Activated CD4-positive, alpha-beta T cell treated with anti-CD3 and anti-CD28 coated beads for 36 hours (primary cell): ENCODE measurements at places on chromosomes 13 and 19.

DNA sequence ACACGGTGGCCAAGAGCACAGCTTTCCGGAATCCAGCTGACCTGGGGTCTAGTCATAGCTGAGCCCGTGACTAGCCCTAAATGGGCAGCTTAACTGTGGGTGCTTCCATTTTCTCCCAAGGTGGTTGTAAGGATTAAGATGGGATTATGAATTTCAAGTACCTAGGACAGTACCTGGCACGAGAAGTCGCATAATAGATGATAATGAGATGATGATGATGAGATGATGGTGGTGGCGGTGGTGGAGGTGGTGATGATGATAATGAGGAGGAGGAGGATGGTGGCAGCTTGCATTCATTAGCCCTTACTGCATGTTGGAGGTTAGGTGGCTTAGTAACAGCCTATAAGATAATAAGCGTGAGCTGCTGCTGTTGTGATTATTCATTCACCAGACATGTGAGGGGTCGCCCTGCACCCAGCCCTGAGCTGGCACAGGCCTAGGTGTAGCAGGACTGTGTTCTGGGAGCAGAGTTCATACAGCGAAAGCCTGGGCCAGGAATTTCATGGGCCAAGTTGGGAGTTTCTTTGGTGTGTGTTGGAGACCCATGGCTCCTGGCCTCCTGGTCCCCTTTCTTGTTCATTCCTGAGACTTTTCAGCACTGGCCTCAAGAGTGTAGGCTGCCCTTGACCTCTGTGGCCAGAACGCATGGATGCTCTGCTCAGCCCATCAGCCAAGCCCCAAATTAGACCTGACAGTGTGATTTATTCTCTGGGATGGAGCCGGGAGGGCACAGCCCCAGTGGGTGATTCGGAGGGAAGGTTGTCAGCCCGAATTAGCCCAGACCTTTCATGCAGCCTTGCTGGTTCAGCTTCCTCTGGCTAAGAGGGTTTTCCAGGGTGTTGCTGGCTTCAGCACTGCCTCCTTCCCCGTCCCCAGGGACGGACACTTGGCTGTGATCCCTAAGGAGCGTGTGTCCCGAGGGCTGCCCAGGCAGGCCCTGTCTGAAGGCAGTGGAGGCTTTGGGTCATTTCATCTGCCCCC lies 128.8 kb downstream of the SIPA1L3 start:
- DNase-seq: no peak

DNA sequence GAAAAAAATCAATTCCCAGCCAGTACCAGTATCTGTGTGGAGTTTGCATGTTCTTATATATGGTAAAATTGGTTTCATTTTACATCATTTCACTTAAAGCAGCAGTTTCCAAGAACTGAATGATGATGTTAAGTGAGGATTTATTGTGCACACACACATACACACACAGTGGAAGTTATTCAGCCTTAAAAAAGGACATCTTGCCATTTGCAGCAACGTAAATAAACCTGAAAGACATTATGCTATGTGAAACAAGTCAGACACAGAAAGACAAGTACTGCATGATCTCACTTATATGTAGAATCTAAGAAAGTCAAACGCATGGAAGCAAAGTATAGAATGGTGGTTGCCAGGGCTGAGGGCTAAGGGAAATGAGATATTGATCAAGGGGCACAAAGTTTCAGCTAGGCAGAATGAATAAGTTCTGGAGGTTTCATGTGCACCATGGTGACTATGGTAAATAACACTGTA lies 5.3 kb downstream of the SIGLECL1 start:
- DNase-seq: no peak

- DNase-seq: no peak
These were observed 30.5 kb downstream of the MTRF1 start for GRCh38 chr13:41232578-41233480.

DNA sequence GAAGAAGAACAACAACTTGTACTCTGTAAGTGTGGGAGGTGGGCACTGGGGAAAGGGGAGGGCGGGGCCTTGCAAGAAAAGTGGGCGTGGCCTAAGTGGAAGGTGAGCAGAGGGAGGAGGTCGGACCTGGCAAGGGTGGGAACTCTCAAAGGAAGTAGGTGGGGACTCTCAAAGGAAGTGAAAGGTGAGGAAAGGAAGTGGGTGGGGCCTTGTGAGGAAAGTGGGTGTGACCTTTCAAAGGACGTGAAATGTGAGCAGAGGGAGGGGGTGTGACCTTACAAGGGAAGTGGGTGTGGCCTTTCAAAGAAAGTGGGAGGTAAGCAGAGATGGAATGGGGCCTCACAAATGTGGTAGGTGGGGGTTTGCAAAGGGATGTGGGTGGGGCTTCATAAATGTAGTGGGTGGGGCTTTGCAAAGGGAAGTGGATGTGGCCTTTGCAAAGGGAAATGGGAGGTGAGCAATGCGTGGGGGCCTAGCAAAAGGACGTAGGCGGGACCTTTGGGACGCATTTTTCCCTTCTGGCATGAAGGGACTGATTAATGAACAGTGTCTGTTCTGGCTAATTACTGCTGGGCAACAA lies 25.9 kb downstream of the ACSBG2 start:
- DNase-seq: peak; percentile 71

- no peak for DNase-seq
These were observed 75.0 kb downstream of the RASA3 start for GRCh38 chr13:114057166-114058050.

DNA sequence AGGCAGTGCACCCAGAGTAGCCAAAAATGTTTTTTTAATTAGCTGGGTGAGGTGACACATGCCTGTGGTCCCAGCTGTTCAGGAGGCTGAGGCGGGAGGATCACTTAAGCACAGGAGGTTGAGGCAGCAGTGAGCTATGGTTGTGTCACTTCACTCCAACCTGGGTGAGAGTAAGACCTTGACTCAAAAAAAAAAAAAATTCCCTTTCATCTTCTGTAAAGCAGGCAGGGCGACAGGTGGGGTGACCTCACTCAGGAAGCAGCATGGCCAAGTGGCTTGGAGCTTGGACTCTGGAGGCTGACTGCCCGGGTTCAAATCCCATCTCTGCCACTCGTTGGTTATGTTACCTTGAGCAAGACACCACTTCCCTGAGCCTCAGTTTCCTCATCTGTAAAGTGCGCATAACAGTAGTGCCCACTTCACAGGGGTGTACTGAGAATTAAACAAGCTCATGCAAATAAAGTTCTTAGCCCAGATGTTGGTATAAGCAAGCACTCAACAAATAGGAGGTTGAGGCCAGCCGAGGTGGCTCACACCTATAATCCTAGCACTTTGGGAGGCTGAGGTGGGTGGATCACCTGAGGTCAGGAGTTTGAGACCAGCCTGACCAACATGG lies 48.3 kb downstream of the MAP4K1 start:
- DNase-seq: peak; percentile 28

- peak; percentile 85 for DNase-seq
These were observed 92.4 kb downstream of the STK24 start for GRCh38 chr13:98484289-98485219.

DNA sequence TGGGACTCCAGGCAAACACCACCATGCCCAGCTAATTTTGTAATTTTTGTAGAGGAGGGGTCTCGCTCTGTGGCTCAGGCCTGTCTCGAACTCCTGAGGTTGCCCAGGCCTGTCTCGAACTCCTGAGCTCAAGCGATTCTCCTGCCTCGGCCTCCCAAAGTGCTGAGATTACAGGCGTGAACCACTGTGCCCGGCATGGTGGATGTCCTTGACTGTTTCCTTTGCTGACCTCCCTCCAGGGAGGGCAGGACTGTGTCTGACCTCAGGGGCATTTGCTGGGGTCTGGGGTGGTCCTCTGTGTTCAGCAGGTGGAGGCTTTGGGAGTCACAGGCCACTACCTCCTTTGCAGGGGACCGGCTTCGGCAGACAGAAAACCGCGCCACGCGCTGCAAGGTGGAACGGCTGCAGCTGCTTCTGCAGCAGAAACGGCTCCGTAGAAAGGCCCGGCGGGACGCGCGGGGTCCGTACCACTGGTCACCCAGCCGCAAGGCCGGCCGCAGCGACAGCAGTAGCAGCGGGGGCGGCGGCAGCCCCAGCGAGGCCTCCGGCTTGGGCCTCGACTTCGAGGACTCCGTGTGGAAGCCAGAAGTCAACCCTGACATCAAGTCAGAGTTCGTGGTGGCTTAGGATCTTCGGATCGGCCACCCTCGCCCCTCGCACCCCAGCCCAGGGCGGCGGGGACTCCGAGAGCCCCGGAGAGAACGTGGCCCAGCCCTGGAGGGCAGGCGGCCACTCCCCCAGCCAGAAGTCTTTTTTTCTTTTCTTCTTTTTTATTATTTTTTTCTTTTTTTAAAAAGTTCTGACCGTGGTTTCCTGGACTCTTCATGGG lies 8.5 kb downstream of the MIDN start:
- DNase-seq: no peak

DNA sequence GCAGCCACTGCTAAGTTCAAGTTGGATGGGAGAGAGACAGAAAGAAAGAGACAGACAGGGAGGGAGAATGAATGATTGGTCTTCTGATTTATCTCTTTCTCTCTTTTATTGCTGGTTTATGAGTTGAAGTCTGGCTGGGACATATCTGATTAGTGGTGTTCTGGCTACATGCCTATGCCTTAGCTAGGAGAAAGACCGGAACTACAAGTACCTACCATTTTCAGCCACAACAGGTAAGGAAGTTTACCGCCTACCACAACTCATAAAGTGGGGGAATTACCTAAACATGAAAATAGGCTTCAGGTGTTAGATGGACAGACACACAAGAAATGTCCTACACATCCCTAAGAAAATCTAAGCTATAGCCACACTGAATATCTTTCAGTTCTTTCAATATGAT lies 36.6 kb upstream of the GPC6 start:
- DNase-seq: no peak
